ENCODE measurements at places on chromosomes 5 and 9. TPM values are rescaled to one million over a fixed set of nuclear protein-coding genes. Genes with fewer than 3 reads are reported as not detected.
A peak's percentile ranks its signal among the peaks of the same experiment; 100 is the strongest.

The AGXT2 gene
- not detected for total RNA-seq

The SLC6A7 gene
- total RNA-seq: not detected

The CDKN2A gene
- total RNA-seq: not detected

- no peaks in the 10 kb centered on the region for H3K36me3 ChIP-seq
- no peak overlapping the region for H3K4me3 ChIP-seq
- H3K27ac ChIP-seq: no peak overlapping the region
- H3K27me3 ChIP-seq: peaks cover 45% of the 10 kb centered on the region
- peaks cover 15% of the 10 kb centered on the region for H3K4me1 ChIP-seq
- DNase-seq: no peak
These were observed 3.8 kb upstream of the RASEF start for GRCh38 chr9:83066771-83067170.

DNA sequence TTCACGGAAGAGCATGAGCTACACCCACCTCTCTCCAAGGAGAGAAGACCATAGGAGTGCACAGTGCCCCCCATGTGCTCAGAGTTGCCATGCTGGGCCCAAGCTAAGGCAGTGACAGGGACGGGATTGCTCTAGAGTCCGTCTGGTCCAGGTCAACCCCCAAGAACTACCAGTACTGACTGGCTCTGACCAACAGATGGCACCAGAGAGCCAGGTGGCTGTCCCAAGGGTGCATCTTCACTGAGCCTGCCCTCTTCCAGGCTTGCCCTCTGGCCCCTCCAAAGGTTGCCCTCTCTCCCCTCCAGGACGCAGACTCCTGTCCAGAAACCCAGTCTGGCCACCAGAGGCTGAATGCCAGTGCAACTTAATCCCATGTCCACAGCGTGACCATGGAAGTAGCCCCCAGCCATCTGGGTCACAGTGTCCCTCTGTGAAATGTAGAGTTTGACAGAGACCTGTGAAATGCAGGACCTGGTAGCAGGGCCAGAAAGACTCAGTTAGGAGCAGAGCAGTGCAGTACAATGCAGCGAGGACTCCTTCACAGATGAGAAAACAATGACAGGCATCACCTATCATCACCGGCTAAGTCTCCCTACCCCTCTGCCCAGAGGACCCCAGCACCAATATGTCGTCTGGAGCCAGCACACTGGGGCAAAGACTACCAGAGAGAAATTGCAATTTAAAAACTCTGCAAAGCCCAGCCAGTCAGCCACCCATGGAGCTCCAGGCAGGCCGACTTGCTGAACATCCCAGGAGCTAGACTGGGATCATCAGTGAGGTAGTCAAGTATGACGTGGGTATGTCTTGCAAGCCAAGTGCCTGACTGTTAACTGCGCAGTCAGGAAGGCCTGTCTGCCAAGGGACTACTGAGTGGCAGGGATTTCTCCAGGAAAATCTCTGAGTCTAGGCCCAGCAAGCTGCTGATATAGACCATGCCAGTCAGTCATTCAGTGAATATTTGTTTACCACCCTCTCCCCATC lies 7.7 kb upstream of the SKP1 start:
- H3K4me1 ChIP-seq: peaks cover 17% of the 10 kb centered on the region
- H3K27ac ChIP-seq: no peak overlapping the region
- DNase-seq: peak; percentile 56

GRCh38 chr5:134374232-134374631 lies 2.9 kb downstream of the UBE2B start:
- peaks cover 53% of the 10 kb centered on the region for H3K36me3 ChIP-seq
- no peak overlapping the region for H3K4me3 ChIP-seq
- DNase-seq: no peak

DNA sequence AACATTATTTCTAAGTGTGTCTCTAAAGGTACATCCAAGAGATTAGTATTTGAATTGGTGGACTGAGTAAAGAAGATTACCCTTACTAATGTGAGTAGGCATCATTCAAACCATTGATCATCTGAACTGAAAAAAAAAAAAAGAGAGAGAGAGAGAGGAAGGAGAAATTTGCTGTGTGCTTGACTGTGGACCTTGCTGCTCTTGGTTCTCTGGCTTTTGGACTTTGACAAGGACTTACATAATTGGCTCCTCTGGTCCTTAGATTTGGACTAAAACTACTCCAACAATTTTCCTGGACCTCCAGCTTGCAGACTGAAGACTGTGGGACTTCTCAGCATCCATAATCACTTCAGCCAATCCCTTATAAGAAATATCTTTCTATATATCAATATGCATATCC lies 1091.9 kb upstream of the EDIL3 start:
- H3K4me1 ChIP-seq: no peaks in the 10 kb centered on the region
- H3K36me3 ChIP-seq: no peaks in the 10 kb centered on the region
- H3K27ac ChIP-seq: no peak overlapping the region
- DNase-seq: no peak
- H3K27me3 ChIP-seq: no peaks in the 10 kb centered on the region

- H3K27ac ChIP-seq: no peak overlapping the region
- DNase-seq: no peak
- no peaks in the 10 kb centered on the region for H3K27me3 ChIP-seq
- no peak overlapping the region for H3K4me3 ChIP-seq
- H3K4me1 ChIP-seq: no peaks in the 10 kb centered on the region
These were observed 10.5 kb upstream of the ERCC6L2 start for GRCh38 chr9:95864852-95865580.

DNA sequence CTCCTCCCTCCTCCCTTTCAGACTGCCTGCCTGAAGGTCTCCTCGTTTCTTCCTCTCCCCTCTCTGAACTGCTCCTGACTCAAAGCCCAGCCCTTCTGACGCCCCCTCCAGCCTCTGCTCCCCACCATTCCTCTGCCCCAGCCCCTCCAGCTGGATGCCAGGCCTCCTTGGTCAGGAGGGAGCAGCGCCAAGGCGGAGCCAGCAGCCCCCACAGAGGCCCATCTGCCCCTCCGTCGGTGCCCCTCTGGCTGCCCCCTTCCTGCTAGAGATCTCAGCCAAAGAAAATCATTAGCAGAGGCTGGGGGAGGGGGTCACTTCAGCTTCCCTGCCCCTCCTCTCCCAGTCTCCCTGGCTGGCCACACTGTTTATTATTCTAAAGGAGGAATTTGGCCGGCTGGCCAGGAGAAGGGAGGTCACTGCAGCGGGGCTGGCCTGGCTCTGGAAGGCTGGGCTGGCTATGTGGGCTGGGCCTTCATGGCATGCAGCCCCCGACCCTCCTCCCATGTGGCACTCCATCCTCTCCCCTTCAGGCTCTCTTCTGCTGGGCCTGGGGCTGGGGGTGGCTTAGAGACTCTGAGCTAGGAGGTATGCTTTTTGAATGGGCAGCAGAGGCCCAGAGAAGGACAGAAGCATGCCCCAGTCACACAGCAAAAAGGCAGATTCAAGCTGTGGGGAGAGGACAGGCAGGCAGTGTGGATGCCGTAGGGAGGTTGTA lies 16.9 kb downstream of the PDGFRB start:
- H3K27me3 ChIP-seq: no peaks in the 10 kb centered on the region
- no peaks in the 10 kb centered on the region for H3K36me3 ChIP-seq
- H3K4me3 ChIP-seq: peak overlapping the region; percentile 10
- peak; percentile 60 for DNase-seq
- peaks cover 84% of the 10 kb centered on the region for H3K4me1 ChIP-seq
- peak overlapping the region; percentile 87 for H3K27ac ChIP-seq

DNA sequence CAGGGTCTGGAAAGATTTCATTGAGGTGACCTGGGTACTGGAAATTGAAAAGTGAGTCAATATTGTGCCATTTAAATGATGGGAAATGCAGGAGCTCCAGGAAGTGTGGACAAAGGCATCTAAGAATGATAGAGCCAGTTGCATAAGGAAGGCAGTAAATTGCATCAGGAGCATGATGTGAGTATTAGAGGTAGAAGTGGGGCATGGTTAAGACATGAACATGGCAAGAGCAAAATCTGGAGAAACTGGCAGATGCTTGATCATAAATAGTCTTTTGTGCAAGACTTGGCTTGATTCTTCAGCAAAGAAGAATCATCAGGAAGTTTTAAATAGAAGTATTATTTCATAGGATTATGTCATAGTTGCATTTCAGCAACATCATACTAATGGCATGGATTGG lies 157.4 kb upstream of the PUM3 start:
- no peak for DNase-seq
- H3K36me3 ChIP-seq: no peaks in the 10 kb centered on the region
- H3K4me1 ChIP-seq: no peaks in the 10 kb centered on the region
- H3K27me3 ChIP-seq: no peaks in the 10 kb centered on the region

DNA sequence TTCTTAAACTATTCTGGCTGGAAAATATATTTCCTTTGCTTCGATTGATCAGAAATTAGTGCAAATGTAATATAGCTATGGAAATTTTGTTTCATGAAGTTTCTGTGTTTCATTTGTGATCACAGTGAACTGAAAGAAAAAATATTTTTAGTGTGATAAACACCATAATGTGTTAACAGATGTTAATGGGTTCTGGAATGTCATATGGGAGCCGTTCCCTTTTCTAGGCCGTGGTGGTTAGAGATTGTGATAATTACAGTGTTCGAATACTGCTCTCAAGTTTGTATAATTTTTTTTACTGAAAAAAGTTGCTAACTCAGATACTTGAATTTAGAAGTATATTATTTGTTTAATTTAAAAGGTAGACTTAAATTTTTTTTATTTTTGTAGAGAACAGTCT lies 19.3 kb downstream of the GAPVD1 start:
- no peaks in the 10 kb centered on the region for H3K36me3 ChIP-seq
- H3K4me1 ChIP-seq: peaks cover 7% of the 10 kb centered on the region
- H3K27ac ChIP-seq: no peak overlapping the region
- DNase-seq: no peak
